ENCODE measurements at places on chromosomes 5 and 9.

- DNase-seq: no peak
Observed at GRCh38 chr5:141878186-141878710, at the start of gene PCDH1. PCDH1 (minus strand) TSS chr5:141878410; CDS start chr5:141878262, 148 bp downstream.

DNA sequence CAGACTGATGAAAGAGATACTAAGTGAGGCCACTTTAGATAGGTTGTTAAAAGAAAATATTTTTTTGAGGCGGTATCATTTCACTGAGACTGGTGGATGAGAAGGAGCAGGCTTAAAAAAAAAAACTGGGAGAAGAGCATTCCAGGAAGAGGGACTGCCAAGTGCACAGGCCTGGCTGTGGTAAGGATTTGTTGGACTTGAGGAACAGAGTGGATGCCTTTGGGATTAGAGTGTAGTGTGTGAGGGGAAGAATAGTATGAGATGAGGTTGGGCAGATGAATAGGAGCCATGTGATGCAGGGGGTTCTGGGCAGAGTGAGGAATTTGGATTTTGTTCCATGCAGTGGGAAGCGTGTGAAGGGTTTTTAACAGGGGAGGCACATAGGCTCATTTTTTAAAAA is 57.9 kb downstream of the PBX3 start:
- DNase-seq: no peak

DNA sequence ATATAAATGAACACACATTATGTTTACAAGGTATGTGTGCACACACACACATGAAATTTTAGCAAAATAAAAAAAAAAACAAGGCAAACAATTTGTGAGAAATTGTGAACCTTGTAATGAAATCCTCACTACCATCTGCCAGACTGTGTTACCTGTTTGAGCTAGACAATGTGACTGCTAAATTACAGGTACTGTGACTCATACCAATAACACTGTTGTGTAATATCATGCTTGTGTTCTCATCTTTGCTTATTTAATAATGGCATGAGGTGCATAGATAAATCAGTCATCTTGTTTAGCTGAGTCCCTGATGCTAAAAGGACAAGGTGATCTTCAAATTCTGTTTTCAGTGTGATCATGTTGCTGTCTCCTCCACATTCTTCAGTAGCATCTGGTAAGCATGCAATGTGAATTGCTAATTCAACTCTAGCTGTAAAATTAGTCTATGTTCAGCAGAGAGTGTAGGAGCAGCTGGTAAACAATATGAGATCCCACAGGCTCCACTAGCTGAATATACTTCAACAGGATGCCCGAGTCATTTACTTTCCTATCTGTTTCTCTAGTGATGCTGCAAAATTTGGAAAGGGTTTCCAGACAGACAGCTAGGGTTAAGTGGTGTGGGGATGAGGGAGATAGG is 966.3 kb upstream of the C9orf72 start:
- no peak for DNase-seq

DNA sequence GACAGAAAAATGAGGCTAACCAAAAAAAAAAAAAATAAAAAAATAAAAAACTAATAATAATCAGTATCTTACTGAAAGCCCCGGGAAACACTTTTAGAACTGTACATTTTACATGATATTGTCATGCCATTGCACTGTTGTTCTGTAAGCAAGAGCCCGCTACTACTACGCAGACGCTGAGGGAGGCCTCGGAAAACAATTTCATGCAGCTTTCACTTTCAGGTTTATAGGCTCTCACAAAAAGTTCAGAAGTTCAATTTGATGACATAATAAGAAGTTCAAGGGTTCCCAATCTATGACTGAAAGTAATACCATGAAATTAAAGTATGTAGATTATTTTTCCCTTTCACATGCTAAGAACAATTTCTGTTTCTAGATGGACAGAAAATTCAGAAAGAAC is 318.3 kb upstream of the ITGA1 start:
- no peak for DNase-seq

DNA sequence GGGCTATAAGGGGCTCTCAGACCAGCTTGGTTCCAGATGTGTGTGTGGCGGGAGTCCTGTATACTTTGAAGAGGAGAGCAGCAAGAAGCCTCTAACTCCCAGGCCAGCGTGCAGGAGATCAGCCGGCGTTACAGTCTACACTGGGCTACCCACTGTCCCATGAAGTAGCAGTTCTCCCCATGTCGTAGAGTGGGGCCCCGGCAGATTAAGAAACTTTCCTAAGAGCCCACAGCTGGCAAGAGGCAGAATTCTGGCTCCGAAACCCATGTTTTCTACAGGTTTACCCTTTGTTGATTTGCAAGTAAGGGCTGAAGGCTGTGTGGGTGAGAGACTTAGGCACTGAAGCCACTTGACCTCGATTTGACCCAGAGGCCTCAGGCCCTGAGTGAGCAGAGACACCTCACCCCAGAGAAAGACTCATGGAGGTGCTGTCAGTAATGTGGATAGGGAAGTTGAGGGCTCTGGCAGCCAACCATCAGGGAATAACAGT is 881 bp upstream of the B4GALT1 start:
- no peak for DNase-seq

DNA sequence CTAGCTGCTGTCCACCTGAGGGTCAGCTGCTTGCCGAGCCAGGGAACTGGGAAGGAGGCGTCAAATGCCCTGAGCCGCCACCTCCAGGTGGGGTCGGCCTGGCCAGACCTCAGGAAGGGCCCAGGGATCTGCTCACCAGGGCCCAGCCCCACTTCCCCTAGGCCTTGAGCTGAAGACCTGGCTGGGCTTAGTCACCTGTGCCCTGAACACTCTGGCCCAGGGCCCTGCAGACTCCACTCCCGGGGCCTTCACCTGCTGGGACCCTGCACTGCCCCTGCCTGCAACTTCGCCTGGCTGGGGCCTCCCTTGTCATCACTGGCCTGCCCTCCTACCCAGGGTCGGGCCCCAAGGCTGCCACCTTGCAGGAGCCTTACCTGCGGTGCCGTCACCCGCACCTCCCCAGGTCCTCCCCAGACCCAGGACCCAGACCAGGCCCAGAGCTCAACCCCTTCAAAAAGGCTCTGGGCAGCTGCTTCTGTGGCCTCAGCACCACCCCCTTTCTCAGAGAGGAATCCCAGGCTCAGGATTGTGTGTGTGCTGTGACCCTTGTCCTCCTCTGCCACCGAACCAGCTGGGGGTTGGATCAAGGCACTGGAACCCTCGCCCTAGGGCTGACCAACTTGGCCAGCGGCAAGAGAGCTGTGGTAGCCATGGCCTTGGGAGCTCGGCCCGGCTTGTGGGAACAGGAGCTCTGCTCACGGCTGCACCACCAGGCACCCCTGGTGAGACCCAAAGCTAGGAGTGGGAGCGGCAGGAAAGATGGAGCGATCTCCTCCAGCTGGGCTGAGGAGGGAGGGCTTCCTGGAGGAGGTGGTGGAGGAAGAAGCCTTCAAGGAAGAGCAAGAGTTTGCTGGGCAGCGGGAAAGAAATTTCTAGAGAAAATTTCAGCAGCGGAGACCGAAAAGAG is 1.2 kb upstream of the NELFB start:
- DNase-seq: no peak

All from stimulated activated CD4-positive, alpha-beta T cell treated with anti-CD3 and anti-CD28 coated beads, Interleukin-1b, Interleukin-23, amount 100 ng/mL, for 24 hours (primary cell).